ENCODE measurements at places on chromosomes 13 and 19.
A peak's percentile ranks its signal among the peaks of the same experiment; 100 is the strongest.

DNA sequence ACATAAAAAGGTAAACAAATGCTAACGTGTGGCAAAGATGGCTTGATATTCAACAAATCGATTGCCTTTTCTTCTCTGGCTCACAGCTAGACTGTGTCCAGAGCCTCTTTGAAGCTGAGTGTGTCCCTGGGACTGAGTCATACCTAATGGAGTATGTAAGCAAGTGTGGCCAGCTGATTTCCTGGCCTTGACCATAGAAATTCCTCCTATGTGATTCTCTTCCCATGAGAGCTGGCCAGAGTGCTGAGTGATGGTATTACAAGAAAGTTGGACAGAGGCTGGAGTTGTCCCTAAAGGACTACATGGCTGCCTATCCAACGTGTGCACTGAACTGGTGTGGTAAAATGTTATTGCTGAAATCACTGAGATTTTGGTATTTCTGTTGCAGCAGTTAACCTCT, 320.1 kb upstream of the SLC10A2 start:
- DNase-seq, result no peak

DNA sequence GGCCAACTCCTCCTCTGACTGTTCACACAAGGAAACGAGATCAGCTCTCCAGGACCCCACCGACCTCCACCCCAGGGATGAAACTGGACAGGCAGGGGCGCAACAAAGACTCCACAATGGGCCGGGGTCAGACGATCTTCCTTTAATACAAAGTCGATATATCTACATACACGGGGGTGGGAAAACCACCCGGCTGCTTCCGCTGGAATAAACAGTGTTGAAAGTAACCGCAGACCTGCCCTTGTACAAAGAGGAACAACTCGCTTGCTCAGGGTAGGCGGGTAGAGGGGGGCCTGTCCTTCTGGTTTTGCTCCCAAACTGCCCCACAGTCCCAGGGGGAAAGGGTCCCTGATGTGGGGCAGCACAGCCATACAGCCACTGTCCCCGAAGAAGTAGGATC, 135.2 kb downstream of the PTPRS start:
- DNase-seq, result no peak

DNA sequence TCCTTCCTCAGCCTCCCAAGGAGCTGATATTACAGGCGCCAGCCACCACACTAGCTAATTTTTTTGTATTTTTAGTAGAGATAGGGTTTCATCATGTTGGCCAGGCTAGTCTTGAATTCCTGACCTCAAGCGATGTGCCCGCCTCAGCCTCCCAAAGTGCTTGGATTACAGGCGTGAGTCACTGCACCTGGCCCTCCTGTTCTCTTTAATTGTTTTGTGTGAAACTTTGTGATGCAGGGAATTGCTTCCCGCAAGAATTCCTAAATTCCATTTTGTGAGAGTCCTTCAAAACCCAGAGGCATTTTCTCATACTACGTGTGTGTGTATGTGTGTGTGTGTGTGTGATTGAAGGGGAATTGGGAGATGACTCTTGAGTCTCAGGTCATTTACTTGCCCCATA, 65.0 kb upstream of the ZNF835 start:
- no peak for DNase-seq

DNA sequence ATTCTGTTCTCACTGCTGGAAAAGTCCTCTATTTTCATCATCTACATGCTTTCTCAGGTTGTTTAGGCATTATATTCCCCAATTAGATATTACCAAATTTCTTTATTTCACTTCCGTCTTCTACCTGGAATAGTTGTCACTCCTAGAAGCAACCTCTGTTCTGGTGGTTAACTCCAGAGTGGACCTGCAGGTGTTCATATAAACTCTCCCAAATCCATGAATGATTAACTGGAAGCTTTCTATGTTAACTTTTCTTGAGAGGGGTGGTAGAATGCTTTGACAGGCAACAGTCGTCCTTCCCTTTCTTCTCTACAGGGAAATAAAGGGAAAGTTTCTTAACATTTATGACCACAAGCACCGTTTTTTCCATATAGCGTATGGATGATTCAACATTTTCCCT, 48.4 kb upstream of the UFM1 start:
- no peak for DNase-seq

DNA sequence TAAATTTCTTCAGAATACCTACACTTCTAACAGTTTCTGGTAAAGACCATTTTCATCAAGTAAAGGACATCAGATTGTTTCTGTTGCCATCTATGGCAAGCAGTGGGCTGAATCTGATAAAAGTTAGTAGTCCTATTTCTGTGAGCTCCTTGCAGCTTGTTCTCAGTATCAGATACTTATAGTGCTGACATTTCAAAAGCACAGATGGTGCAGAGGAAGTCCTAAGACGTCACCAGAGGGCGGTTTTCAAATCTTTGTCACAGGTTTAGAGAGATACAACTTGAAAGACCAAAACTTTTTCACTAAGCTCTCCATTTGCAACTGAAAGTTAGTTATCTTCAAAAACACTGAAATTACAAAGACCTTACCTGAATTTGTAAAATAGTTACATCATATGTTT, 719.8 kb downstream of the SLITRK1 start:
- no peak for DNase-seq

- DNase-seq, result no peak
Measured at GRCh38 chr13:110329798-110330461, 22.8 kb downstream of the COL4A2 start.

- no peak for DNase-seq
Measured at GRCh38 chr19:6071875-6072274, 38.4 kb downstream of the RFX2 start.

GRCh38 chr19:54448040-54448773, 792 bp upstream of the LENG8 start:
- DNase-seq, result no peak

DNA sequence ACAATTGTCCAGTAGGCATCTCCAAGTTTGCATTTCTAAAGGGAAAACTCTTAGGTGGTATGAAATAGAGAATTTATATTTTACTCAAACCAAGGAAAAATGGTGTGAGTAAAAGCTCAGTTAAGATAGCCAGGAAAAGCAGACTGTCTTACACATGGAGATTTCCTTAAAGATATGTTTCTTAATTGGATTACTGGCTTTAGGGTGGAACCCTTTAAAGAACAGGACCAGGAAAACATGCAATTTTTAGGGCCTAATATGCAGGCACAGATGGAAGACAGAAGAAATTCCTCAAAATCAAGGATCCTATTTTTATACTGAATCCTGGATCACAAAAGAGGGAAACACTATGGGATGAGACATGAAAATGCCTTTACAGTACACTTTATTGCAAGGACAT, 100.3 kb upstream of the PCDH17 start:
- DNase-seq, result no peak

DNA sequence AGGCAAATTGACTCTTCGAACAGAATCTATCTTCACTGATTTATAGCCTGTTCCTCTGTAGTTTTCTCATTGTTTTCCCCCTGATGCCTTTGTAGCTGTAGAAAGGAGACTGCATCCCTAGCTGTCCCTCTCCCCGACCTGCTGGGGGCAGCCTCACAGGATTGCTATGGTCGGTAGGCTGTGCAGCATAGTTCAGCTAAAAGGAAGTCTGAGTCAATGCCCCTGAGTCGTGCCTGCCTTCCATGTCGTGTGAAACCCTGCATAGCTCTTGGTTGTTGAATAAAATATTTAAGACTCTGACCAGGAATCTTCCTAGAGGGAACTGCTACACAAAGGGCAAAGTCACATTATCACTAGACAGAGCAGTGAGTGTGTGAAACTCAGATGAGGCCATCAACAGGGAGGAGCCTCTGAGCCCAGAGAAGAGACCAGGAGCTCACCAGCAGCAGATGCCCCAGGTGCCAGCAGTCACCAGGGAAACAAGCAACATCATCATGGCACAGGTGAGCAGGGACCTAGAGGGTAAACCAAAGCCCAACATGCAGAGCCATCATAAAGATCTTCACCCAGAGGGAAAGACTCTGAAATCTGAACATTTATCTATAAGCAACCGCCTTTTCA, 108.4 kb upstream of the NBEA start:
- DNase-seq, result no peak

DNA sequence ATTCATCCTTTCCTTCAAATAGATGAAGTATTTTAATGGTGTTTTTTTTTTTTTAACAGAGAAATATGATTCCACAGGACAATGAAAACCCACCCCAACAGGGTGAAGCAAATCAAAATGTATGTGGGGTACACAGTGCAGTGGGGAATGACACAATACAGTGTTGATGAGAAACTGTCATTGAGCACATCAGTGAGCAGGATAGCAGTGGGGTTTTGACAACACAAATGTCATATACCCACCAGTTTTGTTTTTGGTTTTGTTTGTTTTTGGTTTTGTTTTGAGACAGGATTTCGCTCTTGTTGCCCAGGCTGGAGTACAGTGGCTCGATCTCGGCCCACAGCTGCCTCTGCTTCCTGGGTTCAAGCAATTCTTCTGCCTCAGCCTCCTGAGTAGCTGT, 29.2 kb downstream of the ZNF844 start:
- no peak for DNase-seq

GRCh38 chr19:661427-662196, 1.4 kb downstream of the RNF126 start:
- DNase-seq, result no peak

- DNase-seq, result no peak
Measured at GRCh38 chr13:25118378-25118905, 22.5 kb downstream of the PABPC3 start.

DNA sequence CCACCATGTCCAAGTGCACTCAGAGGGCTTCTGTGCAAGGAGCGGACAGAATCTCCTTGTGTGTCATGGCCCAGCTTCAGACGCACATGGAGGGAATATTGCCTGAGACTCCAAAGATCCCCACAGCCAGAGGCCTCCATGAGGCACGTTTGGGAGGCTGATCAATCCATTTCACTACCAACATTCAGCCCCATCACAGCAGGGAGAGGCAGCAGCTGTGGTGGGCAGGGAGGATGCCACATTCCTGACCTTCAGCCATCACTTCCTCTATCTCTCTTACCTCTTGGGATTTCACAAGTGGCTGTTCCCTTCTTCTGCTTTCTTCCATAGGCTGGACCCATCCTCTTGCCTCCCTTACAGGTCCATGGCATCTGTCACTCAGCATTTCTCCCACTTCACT, 82.4 kb upstream of the MBNL2 start:
- DNase-seq, result no peak

GRCh38 chr13:23268441-23268840, 87.7 kb downstream of the SGCG start:
- no peak for DNase-seq

DNA sequence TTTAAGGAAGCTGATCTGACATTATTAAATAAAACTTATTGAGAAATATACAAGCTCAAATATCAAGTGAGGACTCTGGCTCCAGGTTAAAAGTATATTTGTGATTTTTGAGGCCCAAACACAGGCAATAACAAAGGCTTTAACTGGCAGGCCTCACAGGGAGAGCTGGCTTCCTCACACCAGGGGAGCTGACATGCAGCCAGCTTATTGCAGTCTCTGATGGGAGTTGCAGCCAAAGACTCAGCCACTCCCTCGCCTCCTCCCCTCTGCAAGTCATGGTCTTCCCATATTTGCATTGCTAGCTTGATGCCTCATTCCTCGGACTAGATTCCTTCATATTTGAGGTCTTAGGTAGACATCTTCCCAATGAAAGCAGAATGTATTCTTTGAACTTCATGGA, 647.1 kb upstream of the SLITRK6 start:
- no peak for DNase-seq

DNA sequence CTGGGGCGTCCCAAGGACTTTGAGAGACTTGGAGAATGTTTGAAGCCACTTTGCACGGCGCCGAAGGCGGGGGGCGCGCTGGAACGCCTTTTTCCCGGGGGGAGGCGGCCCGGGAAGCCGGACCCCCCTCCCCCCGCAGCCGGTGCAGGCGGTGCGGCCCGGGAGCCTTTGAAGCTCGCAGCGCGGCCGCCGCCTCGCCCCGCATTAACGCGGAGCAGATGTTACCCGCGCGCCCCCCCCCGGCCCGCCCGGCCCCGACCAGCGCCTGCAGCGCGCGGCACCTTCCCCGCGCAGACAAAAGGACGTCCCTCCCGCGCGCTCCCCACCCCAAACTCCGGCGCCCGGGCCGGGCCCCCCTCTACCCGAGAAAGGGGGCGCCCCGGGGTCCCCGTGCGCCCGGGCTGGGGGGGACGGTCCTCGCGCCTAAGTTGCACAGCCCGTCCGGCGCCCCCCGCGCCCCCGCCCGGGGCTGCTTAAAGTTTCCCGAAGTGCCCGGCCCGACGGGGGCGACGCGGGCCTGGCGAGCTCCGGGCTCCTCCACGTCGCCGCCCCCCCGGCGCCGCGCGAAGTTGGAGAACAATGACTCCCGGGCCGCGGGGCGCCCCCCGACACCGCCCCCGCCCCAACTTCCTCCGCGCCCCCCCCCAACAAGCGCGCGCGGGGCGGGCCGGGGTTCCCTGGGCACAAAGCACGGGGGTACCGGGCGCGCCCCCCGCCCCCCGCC, 685 bp downstream of the TCF3 start:
- no peak for DNase-seq

GRCh38 chr19:35330475-35330874, 1.5 kb downstream of the CD22 start:
- peak; percentile 89 for DNase-seq

DNA sequence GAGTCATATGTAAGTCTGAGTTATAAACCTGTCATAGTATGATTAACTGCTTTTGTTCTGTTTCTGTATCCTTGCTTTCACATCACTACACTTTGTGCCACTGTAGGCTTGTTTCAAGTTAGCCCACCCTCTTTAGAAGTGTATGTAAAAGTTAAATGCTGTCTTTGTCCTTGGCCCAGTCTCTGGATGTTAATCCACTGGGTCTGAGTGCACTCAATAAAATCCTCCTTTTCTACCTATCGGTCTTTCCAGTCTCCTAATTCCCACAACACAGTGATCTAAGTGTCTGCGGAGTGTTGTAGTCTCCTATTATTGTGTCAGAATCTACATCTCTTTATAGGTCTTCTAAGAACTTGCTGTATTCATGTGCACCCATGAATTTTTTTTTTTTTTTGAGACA, 14.1 kb downstream of the ZNF429 start:
- no peak for DNase-seq

DNA sequence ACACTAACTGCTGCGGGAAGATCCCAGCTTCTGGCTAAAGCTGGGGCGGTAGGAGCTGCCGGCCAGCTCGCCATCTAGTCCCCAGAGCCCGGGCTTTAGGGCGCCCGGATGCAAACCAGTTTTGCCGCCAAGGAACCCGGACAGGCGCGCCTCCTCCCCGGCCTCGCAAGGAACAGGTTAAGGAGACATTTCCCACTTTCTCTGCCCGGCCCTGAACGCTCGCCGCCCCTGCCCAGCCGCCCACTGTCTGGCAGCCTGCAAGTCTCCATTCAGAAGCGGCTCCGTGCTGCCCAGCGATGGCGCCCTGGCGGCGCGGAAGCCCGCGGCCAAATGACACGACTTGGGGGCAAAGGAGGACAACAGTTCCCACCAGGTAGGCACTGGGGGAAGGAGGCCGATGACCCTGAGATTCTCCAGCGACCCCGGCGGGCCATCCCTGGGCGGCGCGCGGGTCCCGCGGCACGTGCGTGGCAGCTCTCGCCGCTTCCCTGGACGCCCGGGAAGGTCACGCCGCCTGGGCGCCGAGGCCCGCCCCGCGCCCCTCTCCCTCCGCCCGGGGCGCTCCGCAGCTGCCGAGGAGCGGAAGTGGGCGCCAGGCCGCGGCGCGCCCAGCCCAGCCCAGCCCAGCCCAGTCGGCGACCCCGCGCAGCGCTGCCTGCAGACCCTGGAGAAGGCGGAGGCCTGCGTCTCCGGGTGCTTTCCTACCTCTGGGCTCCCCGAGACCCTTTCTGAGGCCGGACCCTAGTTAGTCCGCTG, 42.2 kb upstream of the HNRNPA1L2 start:
- DNase-seq, result no peak
